EH (cell line): ENCODE measurements at places on chromosomes 4 and X.

DNA sequence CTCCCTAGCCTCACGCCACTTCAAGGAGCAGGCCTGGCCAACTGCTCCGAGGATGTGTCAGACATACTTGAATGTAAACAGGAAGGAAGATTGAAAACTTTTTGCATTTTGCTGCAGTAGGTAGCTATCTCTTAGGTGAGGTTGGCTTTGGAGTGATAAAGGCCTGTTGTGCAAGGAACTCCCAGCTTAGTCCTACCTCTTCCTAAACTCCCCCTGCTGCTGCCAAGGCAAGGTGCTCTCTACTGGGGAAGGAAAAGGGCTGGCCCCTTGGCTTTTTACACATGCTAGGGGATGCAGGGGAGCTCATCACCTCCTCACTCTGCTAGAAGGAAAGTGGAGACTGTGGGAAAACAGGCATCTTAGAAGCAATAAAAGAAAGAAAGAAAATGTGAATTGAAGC lies 10.7 kb upstream of the BRS3 start:
- no peak for DNase-seq

- DNase-seq: no peak
Measured at GRCh38 chr4:123503698-123504363, 107.2 kb downstream of the SPRY1 start.

DNA sequence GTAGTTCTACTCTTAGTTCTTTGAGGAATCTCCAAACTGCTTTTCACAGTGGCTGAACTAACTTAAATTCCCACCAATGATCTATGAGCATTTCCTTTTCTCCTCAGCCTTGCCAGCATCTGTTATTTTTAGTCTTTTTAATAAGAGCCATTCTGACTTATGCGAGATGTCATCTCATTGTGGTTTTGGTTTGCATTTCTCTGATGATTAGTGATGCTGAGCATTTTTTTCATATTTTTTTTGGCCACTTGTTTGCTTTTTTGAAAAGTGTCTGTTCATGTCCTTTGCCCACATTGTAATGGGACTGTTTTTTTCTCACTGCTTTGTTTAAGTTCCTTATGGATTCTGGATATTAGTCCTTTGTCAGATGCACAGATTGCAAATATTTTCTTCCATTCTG lies 21.5 kb upstream of the PHKA1 start:
- peak; percentile 11 for DNase-seq

- no peak for DNase-seq
Measured at GRCh38 chr4:185554365-185555126, 19.2 kb upstream of the PDLIM3 start.

GRCh38 chr4:85724791-85725563 lies 250.0 kb downstream of the ARHGAP24 start:
- DNase-seq: no peak

DNA sequence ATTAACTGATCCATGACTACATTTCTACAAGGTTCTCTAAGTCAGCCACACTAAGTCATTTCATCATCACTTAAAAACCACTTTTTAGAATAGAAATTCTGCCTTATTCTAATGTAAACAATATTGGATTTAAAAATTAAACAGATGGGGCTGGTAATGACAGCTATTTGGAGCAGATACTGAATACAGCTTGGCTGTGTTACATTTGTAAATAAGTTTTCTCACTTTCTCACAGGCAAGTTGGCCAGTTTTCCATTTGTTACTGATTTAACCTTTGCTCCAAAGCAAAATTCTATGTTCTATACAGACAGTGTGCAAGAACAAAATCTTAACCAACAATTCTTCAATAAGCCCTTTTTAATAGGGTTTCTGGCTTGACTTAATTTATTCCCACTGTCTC lies 370.7 kb downstream of the GRIA2 start:
- DNase-seq: no peak

DNA sequence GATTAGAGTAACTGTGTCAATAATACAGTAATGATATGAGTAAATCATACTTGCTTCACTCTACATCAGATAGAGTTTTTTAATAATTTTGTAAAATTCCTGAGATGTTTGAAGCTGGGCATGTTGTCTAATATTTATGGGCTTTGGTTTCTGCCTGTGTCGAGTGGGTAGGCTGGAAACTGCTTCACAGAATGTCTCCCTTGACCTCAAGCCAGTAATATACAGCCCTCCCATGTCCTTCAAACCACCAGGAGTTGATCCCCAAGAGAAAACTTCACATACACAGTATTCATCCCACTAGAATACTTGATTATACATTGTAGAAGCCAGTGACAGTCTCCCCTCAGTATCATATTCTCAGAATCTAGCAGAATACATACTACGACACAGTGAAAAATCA lies 284.8 kb upstream of the TENM3 start:
- peak; percentile 71 for DNase-seq

DNA sequence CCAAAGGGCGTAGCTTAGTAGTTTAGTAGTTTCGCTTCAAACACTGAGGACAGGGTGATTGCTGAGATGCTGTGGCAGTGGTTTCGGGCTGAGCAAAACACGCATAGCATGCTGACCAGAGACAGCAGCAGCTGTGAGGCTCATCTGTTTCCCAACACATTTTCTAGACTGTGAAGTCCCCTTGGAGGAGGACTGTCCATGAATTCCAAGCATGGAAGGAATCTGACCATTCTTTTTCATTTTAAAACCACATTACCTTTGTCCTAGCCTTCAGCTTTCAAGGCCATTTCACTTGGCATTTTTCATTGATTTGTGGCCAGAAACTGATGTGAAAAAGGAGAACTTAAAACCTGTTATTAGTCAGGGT lies 240.9 kb downstream of the PALLD start:
- DNase-seq: peak; percentile 73

GRCh38 chr4:166003811-166004210 lies 130.8 kb downstream of the TLL1 start:
- no peak for DNase-seq

GRCh38 chr4:120830204-120830603 lies 92.3 kb downstream of the PRDM5 start:
- DNase-seq: peak; percentile 4

GRCh38 chrX:9784332-9784731 lies 1.9 kb upstream of the SHROOM2 start:
- DNase-seq: no peak

GRCh38 chr4:35125995-35126712 lies 1118.2 kb downstream of the ARAP2 start:
- no peak for DNase-seq

- peak; percentile 42 for DNase-seq
Measured at GRCh38 chr4:122710434-122711308, 21.8 kb upstream of the BBS12 start.

DNA sequence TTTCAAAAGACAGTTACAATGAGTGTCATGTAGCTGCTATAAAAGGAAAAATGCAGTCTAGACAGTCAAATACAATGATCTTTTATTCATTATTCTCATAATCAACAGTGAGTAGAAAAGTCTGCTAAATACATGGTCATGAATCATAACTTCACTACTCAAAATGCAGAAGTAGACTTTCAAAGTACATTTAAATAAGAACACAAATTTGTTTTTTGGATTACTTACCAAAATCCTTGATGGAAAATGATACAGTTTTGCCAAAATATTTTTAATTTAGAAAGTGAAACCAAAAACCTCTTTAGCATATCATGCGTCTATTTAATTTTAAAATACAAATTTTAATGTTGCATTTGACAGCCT lies 4.9 kb downstream of the ACSL4 start:
- no peak for DNase-seq

DNA sequence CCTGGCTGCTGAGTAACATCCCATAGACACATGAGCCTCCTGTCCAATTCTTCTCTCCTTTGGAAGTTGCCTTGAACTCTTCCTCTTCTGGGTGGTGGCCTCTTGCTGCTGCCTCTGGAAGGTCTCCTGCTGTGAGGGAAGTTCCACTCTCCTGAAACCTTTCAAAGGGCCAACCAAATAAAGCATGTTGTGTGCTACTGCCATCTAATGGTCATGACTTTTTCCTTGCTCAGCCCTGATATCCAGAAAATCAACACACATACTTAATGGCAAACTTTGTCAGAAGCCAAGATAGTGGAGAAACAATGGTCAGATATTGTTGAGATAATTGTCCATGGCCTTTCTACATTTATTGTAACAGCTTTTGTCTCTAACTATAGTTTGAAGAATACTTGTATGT lies 19.1 kb upstream of the ZXDA start:
- peak; percentile 39 for DNase-seq

DNA sequence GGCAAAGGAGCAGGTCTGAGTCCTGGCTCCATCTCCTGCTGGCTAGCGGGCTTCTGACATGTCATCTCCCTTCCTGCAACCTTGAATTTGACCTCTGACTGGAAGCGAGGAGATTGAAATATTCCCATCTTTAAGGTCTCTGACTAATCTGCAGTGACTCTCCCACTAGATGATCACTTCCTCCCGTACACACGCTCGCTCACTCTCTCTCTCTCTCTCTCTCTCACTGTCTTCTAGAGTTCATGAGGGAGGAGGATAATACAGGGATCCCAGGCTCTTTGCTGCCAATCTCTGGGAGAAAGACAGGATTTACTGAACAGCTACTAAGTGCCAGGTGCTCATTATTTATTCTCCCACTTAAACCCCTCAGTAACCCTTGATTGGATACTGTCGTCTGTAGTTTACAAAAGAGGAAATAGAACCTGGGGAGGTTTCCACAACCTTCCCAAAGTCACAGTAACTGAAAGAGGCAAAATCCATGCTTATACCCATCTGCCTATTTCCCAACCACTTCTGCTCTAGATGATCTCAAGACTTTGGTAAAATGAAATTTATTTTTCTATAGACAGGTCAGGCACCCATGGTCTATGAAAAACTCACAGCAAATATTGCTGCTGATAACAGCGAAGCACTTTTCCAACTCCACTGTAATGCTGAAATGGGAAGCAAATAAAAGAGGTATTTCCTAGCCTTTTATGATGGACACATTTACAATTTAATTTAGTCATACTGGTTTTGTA lies 193.5 kb upstream of the C1QTNF7 start:
- peak; percentile 84 for DNase-seq

- peak; percentile 35 for DNase-seq
Measured at GRCh38 chr4:114108869-114109268, 129.4 kb upstream of the ARSJ start.

DNA sequence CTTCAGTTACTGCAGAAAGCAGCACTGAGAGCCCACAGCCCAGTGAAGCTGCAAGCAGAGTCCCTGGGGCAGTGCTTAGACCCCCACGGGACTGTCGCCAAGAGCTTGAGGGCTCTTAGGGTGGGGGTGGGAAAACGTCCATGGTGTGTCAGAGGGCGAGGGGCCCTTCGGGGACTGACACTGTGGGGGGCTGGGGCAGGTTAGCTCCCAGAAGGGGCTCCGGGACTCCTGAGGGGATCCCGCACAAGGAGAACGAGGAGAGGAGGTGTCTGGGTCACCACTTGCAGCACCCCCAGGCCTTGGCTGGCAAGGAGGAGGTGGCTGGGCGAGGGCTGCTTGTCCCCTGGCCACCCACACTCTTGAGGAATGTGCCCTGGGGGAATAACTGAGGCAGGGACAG lies 20.8 kb downstream of the NAT8L start:
- DNase-seq: no peak

DNA sequence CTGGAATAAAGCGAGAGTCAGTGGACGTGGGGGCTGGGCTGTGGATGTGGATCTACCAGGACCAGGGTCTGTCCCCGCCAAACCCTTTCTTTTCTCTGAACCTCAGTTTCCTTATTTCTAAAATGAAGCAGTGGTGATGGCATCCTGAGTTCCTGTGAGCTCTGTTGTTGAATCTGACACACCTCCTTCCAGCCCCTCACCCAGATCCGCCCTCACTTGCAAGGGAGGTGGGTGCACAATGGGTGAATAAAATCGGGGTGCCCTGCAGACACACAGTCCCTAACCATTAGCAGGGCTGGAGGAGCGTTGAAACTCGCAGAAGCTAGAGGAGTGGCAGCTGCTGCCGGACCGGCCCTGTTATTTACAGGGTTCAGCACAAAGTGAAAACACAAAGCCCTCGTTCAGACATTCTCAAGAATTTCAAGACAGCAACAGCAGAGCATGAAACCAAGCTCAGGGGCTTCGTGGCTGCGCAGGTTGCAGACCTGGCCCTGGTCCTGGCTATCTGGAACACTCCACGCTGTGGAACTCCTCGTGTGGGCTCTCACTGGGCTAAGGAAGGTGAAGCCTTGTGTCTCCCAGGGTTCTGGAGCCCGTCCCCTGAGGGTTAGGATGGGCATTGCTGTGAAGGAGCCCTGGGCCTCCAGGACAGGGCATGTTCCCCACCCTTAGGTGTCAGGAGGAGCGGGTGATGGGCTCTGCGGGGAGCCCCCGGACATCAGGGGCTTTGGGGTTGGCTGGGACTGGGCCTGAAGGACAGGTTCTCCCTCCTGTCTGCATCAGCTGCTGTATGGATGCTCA lies 42.9 kb downstream of the PSAPL1 start:
- no peak for DNase-seq

- no peak for DNase-seq
Measured at GRCh38 chrX:65196758-65197360, 220.6 kb upstream of the ZC4H2 start.

GRCh38 chrX:96841325-96841724 lies 42.4 kb upstream of the RPA4 start:
- DNase-seq: no peak

DNA sequence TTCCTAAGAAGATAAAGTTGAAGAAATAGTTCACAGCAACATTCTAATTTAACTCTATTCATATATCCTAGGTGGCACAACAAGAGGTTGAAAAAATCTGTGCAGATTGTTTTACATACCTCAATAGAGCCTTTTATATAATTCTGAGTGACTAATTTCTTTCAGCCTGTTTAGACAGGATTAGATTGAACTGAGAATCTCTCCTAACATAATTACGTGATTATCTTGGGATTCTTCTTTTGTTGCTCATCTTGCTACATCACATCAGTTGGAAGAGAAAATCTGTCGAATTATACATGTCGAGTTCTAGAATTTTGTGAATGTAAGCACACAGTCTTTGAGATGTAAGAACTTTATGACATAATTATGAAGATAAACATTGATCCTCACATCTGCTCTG lies 1873.7 kb upstream of the IGFBP7 start:
- DNase-seq: no peak

DNA sequence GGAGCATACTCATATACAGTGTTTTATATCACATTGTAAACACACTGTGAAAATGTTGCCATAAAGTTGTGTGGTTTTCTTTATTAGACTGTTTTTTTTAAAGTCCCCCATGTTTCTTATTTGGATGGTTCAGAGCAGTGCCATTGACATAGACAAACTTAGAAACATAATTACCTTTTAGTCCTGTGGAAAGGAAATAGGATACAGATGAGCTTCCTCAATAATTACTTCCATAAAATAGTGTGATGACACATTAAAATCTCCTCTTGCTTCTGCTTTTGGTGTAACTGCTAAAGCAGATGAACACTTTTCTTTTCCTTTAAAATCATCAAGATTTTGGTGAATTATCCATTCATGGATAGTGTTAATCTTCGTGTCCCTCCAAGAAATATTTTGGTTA lies 52.9 kb upstream of the LIMCH1 start:
- no peak for DNase-seq

- DNase-seq: no peak
Measured at GRCh38 chr4:151674804-151675391, 85.9 kb downstream of the GATB start.
